ENCODE measurements at places on chromosomes 12 and 14.
A peak's percentile ranks its signal among the peaks of the same experiment; 100 is the strongest.

GRCh38 chr14:61080591-61081010, 99.6 kb downstream of the SLC38A6 start:
- no peak for DNase-seq

GRCh38 chr14:65962952-65963351, 523.2 kb upstream of the CCDC196 start:
- no peak for DNase-seq

DNA sequence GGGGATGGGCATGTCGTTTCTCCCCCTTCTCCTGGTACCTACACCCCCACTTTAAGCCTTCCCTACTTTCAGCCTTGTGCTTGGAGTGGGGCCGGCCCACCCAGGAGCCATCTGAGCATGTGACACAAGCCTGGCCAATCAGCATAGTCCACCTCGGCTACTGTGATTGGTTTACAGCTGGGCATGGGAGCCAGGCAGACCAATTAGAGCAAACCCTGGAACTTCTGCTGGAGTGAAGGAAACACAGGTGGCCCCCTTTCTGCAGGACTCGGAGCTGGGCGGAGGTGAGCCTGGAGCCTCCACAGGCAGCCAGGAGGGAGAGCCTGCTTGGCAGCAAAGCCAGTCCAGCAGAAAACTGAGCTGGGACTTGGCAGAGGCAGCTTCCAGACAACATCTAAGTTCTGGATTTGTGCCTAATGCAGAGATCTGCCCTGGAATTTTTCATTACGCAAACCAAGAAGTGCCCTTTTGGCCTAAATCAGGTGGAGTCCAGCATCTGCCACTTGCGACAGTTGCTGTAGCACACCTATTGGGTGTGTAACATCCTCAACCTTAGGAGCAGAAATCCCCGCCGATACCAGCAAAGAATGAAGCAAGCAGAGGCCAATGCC, 59.5 kb downstream of the SCARB1 start:
- DNase-seq, result no peak

DNA sequence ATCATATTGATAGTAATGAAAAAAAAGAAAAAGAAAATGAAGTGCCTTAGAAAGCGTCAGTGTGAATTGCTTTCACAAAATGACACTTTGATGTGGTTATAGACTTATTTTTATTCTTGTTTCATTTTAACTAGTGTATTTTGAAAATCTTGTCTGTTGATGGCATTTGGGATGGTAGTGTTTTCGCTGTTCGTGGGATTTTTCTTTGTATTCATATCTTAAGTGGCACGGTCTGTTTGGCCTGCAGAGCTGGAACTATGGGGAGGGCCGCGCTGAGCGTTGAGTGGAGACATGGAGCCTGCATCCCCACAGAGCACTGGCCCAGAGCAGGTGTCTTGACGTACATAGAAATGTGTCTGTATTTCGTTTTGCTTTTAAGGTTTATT, 61.6 kb downstream of the WDR20 start:
- no peak for DNase-seq

GRCh38 chr12:116959845-116960514, 49.2 kb downstream of the FBXW8 start:
- DNase-seq, result peak; percentile 44

- no peak for DNase-seq
Measured at GRCh38 chr14:94129758-94130414, 482 bp upstream of the IFI27L2 start.

DNA sequence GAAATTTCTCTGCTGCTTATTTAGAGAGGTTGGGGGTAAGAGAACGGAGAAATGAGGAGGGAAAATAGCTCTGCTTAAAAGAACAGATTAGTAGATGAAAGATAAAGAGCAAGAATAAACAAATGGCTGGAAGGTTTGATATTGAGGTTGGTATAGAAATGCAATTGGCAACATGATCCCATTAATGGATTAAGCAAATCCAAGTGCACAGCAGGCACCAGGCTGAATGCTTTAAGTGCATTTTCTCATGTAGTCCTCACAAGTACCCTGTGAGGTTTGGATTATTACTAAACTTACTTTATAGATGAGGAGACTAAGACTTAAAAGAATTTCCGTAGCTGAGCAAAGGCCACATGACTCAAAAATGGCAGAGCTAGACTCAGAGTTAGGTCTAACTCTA, 76.9 kb upstream of the ATF1 start:
- no peak for DNase-seq

- no peak for DNase-seq
Measured at GRCh38 chr14:93042968-93043940, 72.5 kb downstream of the ITPK1 start.

DNA sequence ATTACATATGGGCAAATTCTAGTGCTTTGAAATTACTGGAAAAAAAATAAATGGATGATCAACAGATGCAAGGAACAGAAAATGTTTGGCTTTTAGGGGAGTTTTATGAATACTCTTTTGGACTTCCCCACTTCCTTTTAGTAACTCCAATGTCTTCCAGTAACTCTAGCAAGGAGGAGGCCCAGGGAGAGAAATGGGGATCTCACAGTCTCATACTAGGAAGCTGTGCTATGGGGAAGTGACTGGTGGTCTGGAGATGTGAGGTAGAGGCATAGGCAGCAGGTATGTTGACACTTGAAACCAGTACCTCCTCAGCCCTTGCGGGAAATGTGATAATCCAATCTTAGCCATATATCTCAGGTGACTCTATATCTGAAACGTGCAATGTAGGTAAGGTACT, 68.1 kb downstream of the CRADD start:
- no peak for DNase-seq

DNA sequence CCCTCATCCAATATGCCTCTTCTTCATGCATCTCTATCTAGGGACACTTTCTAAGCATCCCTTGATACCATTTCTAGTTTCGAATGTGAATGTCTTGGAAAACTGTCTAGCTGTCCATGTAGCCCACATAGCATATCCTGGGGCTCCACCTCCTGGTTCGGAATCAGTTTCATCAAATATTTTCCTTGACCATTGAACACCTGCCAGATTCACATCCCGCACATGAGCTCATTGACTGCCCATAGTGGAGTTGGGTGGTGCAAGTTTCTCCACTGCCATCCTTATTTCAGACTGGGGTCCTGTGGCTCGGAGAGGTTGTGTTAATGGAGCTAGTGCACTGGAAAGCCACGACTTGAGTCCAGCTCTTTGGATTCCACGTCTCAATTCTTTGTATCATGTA, 58.6 kb upstream of the TMEM263 start:
- no peak for DNase-seq

- DNase-seq, result no peak
Measured at GRCh38 chr12:62299617-62300016, 39.4 kb downstream of the USP15 start.

DNA sequence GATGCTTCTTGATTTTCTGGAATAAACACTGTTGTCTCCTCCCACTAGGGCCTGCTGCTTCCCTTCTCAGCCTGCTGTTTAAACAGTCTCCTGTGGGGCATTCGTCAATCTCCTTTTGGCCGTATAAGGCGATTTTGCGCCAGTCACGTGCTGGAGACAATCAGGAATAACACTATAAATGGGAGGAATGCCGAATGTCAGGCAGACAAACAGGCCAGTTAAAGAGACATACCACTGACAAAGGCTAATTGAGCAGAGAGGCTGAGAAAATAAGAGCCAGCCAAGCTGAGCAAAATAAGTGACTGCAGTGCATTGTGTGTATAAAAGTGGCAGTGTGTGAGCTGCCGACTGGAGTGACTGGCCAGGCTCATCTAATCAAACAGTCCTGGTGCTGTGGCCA, 23.3 kb downstream of the DMAC2L start:
- DNase-seq, result no peak

GRCh38 chr12:94169966-94170689, 21.8 kb downstream of the PLXNC1 start:
- DNase-seq, result no peak

DNA sequence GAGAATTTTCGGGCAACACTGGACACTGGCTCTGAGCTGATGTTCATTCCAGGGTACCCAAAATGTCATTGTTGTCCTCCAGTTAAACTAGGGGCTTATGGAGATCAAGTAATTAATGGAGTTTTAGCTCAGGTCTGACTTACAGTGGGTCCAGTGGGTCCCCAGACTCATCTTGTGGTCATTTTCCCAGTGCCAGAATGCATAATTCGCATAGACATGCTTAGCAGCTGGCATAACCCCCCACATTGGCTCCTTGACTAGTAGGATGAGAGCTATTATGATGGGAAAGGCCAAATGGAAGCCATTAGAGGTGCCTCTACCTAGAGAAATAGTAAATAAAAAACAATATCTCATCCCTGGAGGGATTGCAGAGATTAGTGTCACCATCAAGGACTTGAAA, 818.9 kb downstream of the TMTC2 start:
- no peak for DNase-seq

DNA sequence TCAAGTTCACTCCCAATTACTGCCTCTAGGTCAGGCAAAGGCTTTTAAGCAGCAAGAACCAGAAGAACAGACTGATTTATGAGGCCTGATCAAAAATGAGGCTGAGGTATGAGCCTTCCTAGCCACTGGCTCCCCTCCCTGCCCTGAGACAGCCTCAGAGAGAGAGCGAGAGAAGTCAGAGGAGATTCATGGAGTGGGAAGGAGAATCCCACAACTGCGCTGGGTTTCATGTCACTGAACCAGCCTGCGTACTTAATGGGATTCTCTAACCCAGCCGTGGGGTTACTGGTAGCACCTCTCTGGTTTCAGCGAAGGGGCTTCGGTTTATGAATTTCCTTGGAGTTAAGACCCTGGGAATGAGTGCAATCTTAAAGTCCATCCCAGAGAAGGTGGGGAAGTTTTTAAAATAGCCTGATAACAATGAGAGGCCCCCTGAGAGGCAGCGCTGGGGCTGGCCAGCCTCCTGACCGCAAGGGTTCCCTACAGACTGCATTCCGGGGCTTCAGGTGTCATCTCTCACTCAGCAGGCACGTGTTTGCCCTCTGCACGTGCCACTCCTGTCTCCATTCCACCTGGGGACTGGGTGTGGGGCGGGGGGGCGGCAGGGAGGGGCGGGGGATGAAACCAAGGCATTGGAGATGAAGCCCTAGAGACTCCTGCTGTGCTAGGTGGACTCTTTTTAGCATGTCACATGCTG, 6.1 kb upstream of the GPRC5A start:
- DNase-seq, result no peak

GRCh38 chr14:38107216-38107631, 100.5 kb upstream of the SSTR1 start:
- DNase-seq, result no peak

- DNase-seq, result no peak
Measured at GRCh38 chr12:108681317-108681716, 47.6 kb upstream of the SELPLG start.

DNA sequence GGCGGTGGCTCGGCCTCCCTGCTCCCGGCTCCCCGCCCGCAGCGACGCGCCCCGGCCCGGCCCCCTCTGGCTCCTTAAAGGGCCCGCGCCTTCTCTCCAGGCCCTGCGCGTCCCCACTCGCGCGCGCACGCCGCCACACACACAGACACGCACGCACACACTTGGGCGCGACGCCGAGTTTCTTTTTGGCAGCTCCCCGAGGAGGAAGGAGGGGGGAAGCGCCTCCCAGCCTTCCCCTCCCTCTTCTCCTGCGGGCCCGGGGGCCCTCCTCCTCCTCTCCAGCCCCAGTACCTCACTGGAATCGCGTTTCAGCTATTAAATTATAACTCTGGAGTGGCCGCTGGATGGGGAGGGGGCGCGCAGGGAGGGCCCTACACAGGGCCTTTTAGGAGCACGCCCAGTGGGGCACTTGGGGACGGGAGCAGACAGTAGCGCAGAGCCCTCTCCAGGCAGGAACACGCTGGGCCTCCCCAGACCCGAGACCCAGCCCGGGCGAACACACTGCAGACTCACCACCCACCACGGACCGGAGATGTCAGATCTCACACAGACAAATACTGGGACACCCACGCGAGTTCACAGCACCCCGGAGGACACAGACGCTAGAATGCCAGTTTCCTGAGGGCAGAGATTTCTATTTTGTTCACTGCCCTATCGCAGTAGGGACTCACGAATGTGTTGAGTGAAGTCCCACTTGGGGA, 411 bp upstream of the NCOR2 start:
- peak; percentile 88 for DNase-seq

DNA sequence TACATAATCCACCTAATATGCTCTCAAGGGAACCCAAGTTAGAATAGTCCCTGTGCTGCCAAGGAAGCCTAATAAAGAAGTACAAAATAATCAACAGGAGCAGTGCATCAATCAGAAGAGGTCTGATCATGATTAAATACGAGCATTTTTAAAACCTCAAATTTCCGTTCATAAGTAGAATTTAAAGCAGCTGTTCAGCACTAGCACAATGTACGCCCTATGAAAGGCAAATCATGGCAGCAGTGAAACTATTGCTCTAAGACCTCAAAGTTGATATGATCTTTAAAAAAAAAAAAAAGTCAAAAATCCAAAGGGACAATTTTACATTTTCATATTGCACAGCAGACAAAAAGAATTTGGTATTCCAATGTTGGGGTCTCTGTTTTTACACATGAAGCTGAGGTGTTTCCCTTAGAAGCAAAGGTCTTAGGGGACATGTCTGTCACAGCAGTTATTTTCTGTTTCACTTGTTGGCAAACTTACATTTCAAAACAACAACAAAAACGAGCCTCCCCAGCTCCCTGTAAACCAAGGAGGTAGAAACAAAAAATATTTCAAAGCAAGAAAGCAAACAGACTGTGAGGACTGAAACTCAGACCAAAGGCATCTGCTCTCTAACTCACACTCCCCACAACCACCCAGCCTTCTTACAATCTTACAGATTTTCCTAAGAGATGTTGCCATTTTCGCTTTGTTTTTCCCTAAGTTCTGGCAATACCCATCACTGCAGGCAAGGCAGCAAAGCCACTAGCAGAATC, 28.2 kb downstream of the SOX5 start:
- no peak for DNase-seq

DNA sequence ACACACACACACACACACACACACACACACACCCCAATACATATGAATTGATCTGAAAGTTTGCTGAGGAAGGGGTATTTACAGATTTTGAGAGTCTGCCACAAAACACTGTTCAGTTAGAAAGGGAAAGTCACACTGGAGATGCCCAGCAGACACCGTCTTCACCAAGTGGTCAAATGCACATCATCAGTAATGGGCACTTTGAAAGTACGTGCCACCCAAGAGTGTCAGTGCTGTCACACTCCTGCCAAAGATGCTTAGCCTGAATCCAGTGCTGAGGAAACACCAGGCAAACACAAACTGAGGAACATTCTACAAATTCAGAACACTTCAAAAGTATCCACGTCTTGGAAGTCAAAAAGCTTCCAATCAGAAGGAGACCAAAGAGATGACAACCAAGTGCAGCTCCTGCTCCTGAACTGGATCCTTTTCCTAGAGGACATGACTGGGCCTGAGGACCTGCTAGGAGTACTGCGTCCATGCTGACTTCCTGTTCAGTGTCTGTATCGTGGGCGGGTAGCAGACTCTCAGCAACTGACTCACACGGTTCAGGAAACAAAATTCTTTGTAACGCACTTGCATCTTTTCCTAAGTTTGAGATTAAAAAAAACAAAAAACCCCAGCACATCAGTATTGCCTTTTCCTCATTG, 18.6 kb downstream of the PSMC1 start:
- DNase-seq, result no peak

GRCh38 chr12:3139760-3140159, 62.6 kb downstream of the TSPAN9 start:
- DNase-seq, result no peak

DNA sequence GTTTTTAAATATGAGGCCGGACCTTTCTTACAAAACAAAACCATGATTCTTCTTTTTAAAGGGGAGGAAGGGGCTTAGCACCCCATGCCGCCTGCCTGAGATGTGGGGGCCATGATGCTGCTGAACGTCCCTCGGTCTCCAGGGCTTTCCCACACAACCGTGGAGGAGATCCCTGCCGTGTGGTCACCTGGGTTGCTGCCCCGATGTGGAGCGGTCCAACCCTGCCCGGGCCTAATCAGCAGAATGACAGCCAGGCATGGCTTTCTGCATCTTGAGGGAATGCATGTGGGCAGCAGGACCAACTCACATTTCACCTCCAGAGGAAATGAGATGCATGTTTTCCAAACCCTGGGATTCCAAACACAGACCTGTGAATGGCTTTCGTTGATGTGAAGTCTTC, 48.9 kb upstream of the C14orf180 start:
- DNase-seq, result no peak

Measured in GM18507 (cell line).